ENCODE measurements at places on chromosomes 4 and X. TPM values are rescaled to one million over a fixed set of nuclear protein-coding genes. Genes with fewer than 3 reads are reported as not detected.

MAGT1 gene
- total RNA-seq = 75.7 TPM

KLHL4 gene
- not detected for total RNA-seq

- no peak for DNase-seq
These were observed 64.0 kb upstream of the STX18 start for GRCh38 chr4:4605849-4606248.

DNA sequence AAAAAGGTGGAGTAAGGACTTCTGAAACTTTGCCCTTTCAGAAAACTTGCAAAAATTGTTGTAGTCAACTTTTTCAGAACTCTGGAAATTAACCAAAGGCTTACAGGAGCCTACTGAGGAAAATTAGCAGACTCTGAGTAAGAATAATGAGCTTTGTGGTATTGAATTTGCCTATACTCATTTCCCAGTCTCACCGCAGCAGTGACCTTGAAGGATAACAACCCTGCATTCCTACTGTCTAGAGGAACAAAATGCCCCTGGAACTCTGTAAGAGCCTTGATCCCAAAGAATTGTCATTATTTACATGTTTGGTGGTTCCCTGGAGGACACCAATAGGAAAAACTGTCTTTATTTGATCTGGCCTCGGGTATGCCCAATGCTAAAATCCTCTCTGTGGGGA is 57.9 kb downstream of the MND1 start:
- no peak for DNase-seq

- no peak for DNase-seq
These were observed 77.1 kb upstream of the ZMAT1 start for GRCh38 chrX:102008901-102009300.

DNA sequence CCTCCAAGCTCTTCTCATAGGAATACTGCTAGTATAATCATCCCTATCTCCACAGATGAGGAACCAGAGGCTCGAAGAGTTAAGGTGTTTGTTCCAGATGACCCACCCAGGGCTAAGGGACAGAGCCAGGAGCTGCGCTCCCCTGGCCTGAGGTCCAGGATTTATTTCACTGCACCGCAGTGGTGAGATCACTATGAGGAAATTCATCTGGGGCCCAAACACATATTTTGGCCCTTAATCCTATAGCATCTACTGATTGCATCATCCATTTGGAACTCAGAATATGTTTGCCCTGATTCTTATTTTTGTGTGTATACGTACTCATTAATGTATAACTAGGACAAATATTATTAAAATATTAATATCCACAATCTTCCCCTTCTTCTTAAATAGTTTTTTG is 100.1 kb upstream of the RBPJ start:
- no peak for DNase-seq

- DNase-seq = no peak
These were observed 34.1 kb upstream of the ASMTL start for GRCh38 chrX:1486749-1487361.

Measured in Caco-2 (cell line).